ENCODE measurements at places on chromosomes 2 and 18.

GRCh38 chr2:114010001-114010400 lies 120.1 kb downstream of the ACTR3 start:
- no peak for DNase-seq

GRCh38 chr2:25323042-25323514 lies 18.6 kb downstream of the DNMT3A start:
- DNase-seq: no peak

GRCh38 chr2:61151436-61151835 lies 10.6 kb upstream of the C2orf74 start:
- DNase-seq: no peak

DNA sequence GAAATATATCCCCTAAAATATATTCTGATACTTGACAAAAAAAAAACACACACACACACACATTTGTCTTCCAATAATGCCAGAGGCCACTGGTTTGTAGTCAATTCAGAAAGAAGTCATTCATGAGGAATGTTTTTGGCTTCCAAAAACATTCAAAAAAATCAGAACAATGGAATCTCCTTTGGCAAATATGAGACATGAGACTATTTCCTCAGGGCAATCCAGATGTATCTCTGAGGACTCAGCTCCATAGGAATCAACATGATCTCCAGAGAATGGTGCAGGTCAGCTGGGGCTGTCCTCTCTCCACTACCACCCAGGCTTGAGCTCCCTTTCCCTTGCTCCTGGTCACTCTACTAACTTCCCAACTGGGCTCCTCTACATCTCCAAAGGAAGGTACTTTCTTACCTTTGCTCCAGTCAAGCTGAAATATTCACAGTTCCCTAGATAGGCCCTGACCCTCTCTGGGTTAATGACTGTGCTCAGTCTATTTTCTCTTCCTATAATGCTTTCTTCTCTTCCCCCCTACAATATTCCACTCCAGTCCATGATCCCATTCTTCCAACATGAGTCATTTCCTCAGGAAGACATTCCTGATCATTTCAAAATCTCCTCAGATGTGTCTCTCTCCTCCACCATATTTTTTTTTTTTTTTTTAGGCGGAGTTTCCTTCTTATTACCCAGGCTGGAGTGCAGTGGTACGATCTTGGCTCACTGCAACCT lies 145.3 kb downstream of the C1D start:
- DNase-seq: no peak

DNA sequence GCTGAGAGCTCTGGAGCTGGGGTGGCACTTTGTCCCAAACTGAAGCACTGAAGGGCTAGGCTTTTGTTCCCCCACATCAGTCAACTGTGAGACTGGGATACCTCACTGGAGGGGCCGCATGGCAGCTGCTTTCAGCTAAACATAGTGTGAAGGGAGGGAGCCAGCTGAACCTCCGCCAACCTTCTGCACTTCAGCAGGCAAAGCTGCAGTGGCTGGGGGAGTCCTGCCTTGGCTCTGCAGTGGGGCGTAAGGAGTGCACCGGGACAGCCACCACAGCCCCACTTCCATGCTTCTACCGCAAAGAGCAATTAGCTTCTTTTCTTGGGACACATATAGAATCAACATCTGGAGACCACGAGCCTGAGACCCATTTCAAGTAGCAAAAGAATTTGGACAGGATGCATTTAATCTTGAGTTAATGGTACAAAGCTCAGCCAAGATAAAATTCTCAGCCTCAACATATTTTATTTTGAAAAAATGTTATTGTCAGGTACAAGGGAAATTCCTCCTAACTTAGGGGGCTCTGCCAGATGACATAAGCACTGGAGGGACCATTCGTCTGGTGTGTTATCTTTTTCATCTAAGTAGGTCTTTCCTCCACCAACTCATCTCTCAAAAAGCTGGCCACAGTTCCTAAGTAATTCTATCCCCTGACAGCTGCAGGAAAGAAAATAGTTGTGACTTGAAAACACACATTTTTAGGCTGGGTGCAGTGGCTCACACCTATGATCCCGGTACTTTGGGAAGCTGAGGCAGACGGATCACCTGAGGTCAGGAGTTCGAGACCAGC lies 25.6 kb upstream of the MYCN start:
- no peak for DNase-seq

DNA sequence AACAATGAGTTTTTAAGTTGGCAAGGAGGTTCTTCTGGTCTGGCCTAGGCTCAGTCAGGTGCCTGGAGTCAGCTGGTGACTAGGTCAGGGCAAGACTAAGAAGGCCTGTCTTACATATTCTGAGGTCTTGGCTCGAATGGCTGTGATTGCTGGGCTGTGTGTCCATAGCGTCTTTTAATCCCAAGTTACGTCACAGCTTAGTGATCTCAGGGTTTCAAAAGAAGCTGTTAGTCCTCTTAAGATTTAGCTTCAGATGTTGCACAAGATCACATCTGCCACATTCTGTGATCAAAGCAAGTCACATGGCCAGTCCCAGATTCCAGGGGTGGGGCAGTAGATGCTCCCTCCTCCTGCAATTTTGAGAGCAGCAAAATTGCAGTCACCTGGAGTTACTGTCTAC lies 61.3 kb downstream of the PKP4 start:
- DNase-seq: no peak

DNA sequence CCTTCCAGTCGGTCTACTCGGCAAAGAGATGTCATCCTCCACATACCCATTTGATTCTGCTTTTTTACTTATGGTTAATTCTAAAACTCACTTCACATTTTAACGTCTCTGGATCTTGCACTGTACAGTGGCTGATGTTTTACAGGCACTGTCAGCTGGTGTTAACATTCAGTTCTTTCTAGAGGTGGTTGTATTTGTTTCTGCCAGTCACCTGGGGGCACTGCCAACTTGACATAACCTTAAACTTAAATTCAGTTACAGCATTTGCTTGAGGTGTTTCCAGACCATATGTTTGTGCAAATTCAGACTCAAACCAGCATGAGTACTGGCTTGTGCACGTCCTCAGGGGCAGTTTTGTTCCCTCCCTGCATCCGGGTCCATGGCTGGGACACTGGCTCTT lies 5.3 kb upstream of the TMEM185B start:
- no peak for DNase-seq

GRCh38 chr2:26590980-26591618 lies 50.1 kb downstream of the CIB4 start:
- peak; percentile 4 for DNase-seq

DNA sequence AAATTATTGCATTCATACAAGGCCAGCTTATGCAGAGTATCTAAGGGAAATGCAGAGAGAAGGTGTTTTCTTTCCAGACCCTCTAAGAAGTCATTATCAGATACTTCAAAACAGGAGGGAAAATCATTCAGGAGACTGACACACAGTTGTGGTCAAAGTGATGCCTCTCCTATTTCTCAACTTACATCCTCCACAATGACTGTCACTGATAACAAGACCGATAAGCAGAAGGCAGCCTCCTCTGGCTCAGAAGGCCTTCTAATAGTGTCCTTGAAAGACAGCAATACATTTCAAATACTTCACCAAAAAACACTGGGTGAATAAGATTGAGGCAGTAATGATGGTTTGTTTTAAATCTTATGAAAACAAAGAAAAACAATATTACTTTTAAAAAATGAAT lies 199.7 kb downstream of the PIEZO2 start:
- no peak for DNase-seq

- DNase-seq: no peak
These were observed 185.8 kb upstream of the PIK3C3 start for GRCh38 chr18:41769265-41769664.

GRCh38 chr2:162315938-162316337 lies 2.5 kb downstream of the IFIH1 start:
- DNase-seq: no peak

DNA sequence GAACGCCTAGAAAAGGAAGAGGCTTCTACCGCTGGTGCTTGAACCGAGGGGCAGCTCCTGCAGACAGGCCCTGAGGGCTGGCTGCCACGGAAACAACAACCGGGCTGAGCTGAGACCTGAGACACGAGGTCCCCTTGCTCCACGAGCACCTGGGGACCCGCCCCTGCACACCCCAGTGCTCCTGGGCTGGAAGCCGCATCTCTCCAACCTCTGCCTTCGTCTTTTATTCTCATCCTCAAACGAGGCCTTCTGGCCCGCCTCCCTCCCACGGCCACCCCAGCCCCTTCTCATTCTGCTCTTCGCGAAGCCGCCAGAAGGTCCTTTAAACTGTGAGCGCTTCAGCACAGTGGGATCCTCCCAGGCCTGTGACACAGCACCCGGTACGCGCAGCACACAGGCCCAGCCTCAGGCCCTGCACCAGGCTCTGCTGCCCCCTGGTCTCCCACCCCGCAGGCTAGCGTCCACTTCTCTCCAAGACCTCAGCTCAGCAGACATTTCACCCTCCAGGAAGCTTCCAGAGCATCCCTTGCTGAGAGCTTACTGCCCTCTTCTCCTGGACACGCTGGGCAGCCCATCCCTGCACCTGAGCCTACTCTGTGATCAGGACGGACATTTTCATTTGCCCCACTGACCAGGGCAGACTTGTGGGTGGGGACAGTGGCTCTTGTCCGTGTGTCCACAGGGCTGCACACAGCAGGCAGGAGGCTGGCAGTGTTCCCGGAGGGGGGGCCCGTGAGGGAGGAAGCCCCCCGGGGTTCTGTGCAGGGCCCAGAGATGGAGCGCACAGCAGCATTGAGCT lies 149.7 kb downstream of the PXDN start:
- no peak for DNase-seq

DNA sequence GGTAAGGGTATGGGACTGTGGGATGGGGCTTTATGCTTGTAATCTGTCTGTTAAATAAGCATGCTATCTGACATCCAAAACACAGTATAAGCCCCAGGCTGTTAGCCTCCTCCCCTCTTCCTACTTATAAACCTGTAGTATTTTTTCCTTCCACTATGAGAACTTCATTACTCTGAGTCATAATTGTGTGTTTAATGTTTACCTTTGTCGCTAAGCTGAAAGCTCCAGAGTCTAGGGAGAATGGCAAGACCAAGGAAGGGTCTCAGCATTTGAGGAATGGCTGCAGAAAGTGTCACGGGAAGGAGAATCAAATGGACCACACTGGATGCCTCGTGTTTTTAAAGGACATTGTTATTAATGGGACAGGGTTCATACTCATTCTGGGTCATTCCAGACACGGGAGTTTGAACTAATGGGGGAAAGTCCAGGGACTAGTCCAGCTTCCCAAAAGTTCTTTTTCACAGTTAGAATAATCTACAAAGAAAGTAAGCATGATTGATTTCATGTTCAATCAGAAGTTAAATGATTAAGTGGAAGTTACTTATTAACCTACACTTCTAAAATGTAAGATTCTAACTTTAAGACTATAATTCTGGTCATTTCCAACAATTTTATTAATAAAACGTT lies 292.2 kb downstream of the AFF3 start:
- DNase-seq: no peak

GRCh38 chr18:5893956-5894610 lies 1.2 kb downstream of the TMEM200C start:
- peak; percentile 94 for DNase-seq

DNA sequence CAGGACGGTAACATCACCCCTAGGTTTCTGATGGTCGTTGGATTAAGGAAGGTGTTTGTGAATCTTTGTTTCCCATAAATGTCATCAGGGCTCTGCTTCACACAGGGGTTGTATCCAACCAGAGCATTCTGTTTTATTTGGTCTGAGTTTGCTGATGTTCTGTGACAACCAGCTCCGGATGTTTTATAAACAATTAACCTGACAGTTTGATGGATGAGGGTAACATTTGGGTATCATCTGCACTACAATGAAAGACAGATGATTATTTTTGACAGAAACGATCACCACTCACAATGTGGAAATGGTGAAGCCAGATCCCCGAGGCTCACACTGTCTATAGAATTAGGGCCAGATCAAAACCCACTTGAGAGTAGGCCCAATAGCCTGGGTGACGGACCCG lies 107.1 kb downstream of the CDC42EP3 start:
- DNase-seq: no peak

DNA sequence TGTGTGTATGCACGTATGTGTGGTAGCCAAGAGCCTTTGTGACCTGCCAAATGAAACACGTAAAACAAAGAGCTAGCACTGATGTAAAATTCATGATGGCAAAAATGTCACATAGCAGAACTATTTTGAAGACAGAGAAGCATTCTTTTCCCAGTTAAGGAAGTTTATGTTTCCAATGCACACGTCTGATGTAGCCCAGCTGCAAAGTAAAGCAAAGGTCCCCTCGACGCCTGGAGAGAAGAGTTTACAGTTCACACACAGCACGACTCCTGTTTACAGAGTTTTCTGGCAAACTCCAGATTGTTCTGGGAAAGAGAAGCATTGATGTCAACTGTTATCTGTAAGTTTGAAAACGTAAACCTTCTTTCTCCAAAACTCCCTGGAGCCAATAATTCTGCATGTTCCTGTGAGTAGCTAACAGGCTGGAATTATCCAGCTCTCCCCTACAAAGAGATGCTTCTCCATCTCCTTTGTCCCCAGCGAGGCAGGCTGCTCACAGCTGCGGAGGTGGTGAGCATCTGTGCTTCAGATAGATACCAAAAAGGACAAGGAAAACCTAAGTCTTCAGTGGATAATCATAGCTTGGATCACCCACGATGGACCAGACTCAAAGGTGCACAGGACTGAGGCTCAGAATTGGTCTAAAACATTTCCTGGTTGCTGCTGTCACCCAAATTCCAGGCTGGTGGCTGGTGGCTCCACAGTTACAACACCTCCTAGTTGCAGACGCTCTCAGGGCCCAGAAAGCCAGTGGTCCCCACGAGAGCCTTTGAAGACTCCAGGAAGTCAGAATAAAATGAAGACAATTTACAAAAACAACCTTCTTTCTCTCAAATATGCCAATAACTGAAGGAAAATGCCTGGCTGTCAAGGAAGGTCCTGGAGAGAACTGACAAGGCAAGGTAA lies 87.4 kb downstream of the COL6A3 start:
- DNase-seq: peak; percentile 96

GRCh38 chr2:27312152-27312551 lies 3.9 kb upstream of the UCN start:
- DNase-seq: no peak

DNA sequence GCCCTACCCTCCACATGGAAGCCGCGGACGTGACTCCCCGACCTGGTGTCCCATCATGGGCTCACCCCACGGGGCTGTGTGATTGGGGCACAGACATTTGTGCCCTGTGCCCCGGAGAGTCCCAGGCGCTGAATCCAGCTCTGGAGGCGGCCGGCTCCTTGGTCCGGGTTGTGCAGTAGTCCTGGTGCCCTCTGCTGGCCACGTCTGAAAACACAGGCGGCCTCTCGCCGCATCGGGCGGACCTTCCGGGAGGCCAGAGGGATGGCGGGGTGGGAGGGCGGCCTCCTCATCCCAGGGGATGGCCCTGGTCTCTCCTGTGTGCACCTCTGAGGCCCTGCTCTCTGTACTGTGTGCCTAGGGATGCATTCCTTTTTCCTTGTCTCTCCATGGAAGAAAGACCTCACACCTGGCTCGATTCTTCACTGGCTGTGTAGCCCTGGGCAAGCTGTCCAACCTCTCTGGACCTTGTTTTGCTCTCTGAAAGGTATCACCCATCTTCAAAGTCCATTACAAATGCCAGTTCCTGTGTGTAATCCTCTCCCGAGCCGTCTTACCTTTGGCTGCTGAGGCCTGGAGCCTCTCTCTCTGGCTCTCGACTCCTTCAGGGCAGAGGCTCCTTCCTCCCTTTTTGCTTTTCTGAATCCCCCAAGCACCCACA lies 27.6 kb downstream of the CELF4 start:
- peak; percentile 85 for DNase-seq

- DNase-seq: no peak
These were observed 58.8 kb upstream of the LYPD6 start for GRCh38 chr2:149271575-149271974.
